Mesothelial cell of epicardium (in vitro differentiated cells): ENCODE measurements at places on chromosomes 2 and 18.

GRCh38 chr2:208392300-208392699, 14.3 kb upstream of the PTH2R start:
- DNase-seq: no peak

- no peak for DNase-seq
Observed at GRCh38 chr2:177391822-177392372, 676 bp upstream of the AGPS start.

DNA sequence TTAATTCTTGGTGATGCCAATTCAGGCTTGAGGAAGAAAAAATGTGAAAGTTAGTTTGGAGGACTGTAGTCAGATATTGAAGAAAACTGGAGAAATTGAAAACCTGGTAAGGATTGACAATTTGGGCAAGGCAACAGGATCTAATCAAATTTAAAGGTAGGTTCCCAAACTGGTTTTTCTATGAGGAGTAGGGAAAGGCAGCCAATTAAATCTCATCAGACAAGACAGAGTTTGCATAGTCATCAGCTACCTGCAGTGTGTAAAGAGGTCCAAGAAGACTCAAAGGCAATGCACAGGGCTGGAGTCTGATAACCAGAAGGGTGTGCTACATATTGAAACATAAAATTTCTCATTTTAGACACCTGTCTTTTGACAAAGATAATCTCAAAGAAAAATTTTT, 16.0 kb upstream of the CAB39 start:
- no peak for DNase-seq

DNA sequence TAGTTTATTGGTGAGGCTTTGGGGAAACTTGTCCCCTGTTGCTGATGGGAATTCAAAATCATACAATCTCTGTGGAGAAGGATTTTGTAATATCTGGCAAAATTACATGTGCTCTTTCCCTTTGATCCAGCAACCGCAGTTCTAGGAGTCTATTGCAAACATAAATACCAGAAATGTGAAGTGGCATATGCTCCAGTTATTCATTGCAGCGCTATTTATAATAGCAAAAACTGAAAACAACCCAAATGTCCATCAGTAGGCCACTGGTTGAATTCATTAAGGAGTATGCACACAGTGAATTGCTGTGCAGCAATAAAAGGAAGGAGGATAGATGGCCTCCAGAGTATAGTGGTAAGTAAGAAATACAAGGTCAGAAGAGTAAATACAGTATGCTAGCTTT, 76.5 kb downstream of the HNRNPLL start:
- no peak for DNase-seq

- DNase-seq: no peak
Observed at GRCh38 chr2:186984481-186984880, 135.5 kb upstream of the ZSWIM2 start.

GRCh38 chr18:76960528-76961035, 138.2 kb downstream of the ZNF236 start:
- no peak for DNase-seq

DNA sequence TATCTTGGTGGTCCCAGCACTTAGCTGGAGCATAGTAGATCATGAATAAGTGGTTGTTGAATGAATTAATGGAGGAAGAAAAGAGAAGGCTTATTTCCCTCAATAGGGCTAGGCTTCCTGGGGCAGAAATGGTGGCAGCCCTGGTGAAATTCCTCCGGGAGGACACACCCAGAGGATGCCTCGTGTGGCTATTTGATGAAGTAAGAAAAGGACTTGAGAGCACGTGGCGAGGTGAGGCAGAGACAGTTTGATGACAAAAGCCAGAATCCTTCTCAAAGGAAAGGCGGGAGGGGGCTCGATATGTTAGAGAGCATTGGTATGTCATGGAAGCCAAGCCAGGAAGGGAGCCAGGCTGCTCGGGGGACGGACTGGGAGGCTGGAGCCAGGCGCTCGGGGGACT, 14.7 kb downstream of the FAM228A start:
- no peak for DNase-seq

- DNase-seq: no peak
Observed at GRCh38 chr18:12766986-12767433, 64.2 kb downstream of the PSMG2 start.

DNA sequence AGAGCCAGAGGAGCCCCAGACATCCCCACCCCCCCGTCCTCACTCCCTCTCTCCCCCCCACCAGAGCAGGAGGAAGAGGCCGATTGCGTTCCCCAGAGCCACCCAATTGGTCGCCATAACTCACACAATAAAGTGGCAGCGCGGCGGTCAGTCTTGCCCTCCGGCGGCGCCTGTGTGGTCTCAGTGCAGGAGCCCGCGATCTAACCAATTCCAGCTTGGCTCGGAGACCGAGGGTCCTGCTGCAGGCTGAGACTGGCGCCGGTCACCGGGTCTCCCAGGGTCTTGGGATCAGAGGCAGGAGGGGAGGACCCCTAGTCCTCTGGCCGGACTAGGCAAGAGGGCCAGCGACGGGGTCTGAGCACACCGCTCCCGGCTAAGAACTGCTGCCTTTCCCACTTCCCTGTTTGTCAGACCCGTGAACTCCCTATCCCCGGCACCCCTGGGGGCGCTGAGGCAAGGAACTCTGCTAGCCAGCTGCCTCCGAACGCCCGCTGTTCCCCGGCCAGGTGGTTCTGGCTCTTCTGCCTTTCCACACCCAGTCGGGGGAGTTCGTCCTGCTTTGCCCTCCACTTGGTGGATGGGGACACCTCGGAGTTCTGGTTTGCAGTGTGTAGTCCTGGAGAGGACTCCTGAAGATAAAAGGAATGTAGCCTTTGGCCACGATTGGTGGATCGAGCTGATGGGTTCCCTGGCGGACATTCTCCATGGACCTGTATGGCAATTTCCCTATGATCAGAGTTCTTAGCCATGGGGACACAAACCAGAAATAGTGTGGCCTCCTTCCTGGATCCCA, 1.0 kb upstream of the HOXD12 start:
- DNase-seq: no peak

DNA sequence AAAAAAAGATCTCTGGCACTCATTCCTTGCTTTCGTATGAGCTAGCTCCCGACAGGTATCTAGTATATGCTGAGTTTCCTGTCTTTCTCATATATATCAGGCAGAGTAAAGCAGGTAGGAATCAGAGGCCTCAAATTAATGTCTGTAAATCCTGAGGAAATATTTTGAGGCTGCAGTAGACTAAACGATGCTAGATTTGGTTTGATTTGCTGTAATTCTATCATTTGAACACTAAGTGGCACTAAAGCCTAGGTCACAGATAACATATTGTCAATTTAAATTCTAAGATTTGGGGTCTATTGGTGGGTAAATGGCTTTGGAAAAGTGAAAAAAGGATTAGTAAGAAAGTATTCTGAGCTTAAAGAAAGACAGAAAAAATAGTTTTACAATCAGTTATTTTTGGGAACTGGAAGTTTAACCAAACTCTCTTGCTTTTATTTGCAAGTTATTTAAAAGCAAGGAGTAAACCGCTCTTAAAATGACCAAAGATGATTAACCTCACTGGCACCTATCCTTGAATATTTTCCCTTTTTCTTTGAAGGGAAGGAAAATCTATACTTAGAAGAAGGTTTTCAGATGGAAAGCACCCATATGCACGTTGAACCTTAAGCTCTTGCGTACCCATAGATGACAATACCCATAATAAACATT, 37.6 kb upstream of the SLC4A10 start:
- no peak for DNase-seq

DNA sequence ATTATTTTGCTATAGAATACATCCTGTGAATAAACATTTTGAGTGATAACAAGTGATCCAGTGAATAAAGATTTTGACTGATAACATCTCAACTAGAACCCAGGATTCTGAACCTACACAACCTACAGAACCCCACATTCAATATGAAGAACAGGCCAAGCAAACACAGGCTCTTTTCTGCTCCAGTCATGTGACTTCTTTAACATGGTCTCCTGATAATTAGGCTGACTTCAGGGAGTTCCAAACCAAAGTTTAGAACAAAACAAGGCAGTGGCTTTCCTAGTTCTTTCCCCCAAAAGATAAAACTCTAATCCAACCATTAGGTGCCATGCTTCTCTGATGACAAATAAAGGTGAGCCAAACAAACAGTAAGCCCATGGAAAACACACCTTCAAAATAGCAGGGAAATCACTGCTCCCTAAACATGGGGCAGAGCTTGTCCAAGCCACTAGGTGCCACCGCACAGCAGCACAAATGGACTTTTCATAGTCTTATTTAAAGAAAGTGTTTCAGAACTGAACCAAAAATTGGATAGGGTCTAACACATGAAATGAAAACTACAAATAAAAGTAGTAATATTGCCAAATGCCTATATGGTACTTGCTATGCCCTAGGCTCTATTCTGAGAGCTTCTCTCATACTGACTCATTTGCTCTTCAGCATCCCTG, 95.3 kb downstream of the EVA1A start:
- DNase-seq: no peak

DNA sequence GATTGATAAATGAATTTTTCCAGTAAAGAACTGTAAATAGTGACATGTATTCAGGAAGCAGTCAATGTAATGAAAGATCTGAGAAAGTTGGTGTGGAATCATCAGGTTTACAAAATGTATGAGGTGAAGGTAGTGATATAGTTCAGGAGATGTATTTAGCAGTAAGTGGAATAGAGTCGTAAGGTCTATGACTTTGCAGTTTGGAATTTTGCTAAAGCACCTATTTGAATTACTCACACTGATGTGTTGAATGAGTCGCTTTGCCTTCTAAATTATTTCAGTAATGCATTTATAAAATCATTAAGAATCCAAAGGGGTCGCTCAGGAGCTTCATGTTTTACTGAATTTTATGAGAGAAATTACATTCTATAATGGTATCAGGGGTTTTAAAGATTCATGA, 713.7 kb downstream of the DSC3 start:
- DNase-seq: no peak

GRCh38 chr2:320561-320960, 32.7 kb upstream of the ALKAL2 start:
- no peak for DNase-seq

DNA sequence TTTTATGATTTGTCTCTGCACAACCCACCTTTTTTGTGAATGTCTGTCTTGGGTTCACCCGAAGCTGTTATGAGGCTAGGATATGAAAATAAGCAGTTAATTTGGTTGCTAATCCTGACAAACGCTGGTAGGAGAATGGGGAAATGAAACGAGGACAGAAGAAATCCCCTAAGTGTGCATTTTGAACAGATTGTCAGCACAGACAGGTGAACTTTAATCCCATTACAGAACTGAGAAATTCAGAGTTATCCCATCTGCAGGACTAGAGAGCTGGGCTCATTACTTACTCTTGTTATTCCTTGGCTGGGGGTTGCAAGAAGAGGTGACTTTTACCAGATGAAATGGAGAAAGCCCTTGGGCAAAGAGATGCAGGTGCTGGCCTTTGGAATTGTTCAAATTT, 123.3 kb upstream of the NYAP2 start:
- DNase-seq: no peak

- no peak for DNase-seq
Observed at GRCh38 chr2:24176326-24176725, 1.5 kb downstream of the FAM228A start.
